ENCODE measurements at places on chromosomes 5 and 9. TPM values are rescaled to one million over a fixed set of nuclear protein-coding genes. Genes with fewer than 3 reads are reported as not detected.

The TRIP13 gene
- total RNA-seq, result 2.1 TPM

The NR5A1 gene
- 0.84 TPM for total RNA-seq

The CCDC180 gene
- total RNA-seq, result 21.4 TPM

The POC5 gene
- 20.3 TPM for total RNA-seq

The SUSD1 gene
- 29.0 TPM for total RNA-seq

DNA sequence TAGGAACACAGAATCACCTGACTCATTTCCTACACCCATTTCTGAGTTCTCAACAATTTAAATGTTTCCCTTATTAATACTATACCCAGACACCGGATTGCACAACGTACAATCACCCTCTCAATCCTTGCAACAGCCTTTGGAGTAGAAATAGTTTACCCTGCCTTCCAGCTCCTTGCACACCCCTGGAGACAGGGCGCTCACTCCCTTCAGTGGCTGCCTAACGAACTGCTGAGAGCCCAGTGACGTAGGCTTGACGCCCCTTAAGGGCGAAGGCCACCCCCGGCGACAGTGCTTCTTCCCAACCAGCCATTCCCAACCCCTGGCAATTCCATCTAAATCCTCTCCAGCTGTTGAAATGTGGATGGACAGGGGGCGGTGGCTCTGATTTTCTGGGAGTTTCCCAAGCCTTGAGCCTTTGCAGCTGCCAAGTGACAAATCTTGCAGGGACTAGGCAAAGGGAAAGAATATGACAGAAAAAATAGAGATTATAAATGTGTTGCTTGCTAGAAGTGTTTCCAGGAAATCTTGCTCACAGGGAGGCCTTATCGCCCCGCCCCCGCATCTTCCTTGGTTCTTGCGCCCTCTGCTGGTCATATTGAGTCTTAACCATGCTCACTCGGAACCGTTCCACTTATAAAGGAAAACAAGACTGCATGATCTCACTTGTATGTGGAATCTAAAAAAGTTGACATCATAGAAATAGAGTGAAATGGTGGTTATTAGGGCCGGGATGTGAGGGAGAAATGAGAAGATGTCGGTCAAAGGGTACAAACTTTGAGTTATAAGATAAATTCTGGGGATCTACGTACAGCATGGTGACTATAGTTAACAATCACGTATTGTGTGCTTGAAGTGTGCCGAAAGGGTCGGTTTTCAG is 7.6 kb upstream of the BARX1 start:
- peak; percentile 77 for DNase-seq

DNA sequence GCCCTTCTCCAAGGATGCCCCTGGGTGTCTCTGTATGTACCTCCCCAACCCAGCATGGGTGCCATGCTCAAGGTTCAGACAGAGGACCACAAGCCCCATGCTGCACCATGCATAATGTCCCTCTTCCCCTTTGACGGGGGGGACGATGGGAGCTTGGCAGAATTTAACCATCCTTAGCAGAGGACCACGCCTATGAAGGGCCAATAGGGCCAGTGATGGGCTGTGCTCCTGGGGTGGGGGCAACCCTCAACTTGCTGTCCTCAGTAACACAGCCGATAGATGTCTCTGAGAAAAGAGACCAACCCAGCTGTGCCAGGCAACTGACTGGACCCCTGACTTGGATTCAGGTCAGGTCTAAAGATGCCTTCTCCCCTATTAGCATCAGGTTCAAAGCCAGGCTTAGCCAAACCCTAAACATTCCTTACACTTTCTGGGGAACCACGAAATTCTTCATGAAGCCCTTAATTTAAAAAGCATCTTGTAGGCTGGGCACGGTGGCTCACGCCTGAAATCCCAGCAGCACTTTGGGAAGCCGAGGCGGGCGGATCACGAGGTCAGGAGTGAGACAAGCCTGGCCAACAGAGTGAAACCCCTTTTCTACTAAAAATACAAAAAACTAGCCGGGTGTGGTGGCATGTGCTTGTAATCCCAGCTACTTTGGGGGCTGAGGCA is 20.7 kb upstream of the JADE2 start:
- DNase-seq, result no peak

GRCh38 chr5:41940641-41941040 is 15.6 kb downstream of the FBXO4 start:
- no peak for DNase-seq

GRCh38 chr9:125701351-125701750 is 5.7 kb downstream of the MAPKAP1 start:
- no peak for DNase-seq

- no peak for DNase-seq
These were observed 142.7 kb upstream of the ADAMTSL1 start for GRCh38 chr9:18331310-18331684.

DNA sequence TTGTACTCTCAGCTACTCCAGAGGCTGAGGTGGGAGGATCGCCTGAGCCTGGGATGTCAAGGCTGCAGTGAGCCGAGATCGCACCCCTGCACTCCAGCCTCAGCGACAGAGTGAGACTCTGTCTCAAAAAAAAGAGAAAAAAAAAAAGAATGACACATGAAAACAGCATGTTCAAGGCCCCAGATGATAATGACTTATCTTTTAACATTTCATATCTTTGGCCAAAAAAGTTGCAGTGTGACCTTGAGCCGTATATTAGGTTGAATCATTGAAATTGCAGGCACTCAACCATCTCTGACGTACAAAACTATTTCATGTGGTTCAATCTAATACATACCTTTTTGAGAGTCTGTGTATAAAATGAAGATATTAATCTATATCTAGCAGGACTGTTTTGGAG is 79.1 kb upstream of the CPEB4 start:
- DNase-seq, result no peak

DNA sequence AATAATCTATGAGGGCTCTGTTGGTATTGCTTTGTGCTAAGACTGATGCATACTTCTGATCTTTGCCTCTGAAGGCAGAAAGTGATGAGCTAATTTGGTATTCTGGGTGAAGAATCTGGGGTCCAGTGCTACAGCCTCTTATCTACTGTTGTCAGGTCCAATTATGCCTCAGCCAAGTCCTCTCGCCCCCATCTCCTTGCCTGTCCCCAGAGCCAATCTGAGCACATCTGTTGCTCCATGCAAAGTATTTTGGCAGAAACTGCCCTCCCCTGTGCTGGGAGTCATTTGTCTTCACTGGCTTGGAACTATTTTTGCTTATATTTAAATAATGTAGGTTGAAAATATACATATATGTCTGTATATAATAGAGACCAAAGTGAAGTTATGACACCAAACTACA is 23.4 kb downstream of the LSM11 start:
- DNase-seq, result no peak

DNA sequence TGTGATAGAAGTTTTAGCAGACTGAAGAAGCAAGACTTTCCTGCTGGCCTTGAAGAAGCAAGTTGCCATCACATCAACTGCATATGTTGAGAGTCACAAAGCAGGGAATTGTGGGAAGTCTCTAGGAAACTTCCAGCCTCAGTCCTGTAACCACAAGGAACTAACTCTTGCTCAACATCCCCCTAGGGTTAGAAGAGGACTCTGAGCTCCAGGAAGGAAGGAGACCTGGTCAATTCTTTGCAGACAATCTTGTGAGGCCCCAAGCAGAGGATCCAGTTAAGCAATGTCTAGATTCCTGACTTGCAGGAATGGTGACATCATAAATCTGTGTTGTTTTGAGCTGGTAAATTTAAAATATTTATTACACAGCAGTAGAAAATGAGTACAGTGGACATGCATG is 18.6 kb upstream of the ZNF366 start:
- DNase-seq, result no peak

- no peak for DNase-seq
These were observed 128.6 kb downstream of the SPATA31D1 start for GRCh38 chr9:82117026-82117811.

DNA sequence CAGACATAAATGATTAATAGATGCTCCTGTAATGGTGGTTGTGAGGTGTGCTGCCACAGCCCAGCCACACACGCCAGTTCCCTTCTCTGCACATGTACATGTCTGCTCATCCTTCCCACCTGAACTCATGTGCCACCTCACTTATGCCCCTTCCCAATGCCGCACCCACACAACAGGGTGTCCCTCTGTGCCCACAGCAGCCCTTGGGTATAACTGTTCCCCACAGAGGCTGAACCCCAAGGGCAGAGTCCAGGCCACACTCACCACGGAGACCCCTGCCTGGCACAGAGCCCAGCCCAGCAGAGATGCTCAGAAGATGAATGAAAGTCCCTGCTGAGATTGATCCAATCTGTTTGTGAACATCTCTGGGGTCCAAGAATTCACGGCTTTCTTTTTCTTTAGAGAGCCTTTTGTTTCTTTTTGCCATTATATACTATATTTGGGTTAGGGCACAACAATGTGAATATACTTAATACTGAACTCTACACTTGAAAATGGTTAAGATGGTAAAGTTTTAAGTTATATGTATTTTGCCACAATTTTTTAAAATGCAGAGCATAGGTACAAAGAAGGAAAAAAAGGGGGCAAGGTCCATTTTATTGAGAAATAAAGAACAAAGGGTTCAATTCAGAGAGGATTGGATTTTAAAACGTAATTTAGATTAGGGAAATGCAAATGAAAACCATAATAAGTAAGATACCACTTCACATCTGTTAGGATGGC is 29.6 kb downstream of the IRF1 start:
- DNase-seq, result peak; percentile 23

- DNase-seq, result no peak
These were observed 62.8 kb upstream of the C5orf58 start for GRCh38 chr5:170169996-170170395.

- no peak for DNase-seq
These were observed 142.7 kb downstream of the ANXA1 start for GRCh38 chr9:73294336-73294735.

- DNase-seq, result no peak
These were observed 42.3 kb downstream of the NAIF1 start for GRCh38 chr9:128024761-128025308.

DNA sequence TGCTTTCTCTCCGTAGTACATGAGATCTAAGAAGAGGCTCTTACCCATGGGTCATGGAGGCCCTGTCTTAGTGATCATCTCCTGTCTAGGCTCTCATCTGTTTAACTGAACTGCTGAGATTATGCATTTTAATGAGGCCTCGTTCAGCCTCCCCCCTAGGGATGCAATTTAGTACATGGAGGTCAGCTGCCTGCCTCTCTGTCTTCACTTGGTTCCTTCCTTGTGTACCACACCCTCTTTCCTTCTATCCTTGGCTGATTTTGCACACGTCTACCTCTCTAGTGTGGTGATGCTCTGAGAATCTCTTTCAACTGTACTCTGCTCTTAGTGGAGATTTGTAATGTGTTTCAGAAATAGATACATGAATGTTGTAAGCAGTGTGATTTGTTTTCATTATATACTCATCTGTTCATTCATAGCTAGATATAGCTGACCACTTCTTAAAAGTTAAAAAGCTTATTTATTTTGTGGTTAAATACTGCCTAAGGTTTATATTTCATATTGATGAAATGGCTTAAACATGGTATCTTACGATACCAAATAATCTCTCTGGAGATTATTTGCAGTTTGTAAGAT is 3.5 kb upstream of the ACTBL2 start:
- DNase-seq, result no peak

GRCh38 chr5:150801117-150801927 is 22.8 kb downstream of the SMIM3 start:
- DNase-seq, result no peak

- DNase-seq, result no peak
These were observed 212.9 kb downstream of the ARRDC3 start for GRCh38 chr5:91170266-91170665.

DNA sequence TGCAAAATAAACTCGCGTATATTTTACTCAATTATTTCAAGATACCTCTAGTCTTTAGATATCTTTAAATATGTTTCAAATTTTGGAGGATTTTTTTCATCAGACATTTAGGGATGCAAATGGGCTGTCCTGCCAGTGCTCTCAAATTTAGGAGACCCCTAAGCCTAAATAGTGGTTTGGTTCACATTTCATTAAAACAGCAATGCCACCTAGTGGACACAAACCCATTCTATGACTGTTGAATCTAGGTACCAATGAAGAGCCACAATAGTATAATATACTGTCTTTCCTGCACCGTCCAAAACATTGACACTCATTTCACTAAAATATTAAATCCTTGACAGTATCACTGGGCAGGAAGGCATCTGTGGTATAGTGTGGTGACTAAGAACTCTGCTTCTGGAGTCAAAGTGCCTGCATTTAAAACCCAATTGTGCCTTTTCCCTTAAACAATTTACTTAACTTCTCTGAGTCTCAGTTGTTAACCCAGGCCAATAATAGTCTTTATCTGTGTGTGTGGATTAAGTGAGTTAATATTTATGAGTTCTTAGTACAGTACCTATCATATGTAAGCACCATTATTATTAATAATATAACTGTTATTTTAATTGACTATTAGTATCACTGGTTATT is 148.0 kb downstream of the RORB start:
- no peak for DNase-seq

GRCh38 chr5:173237875-173238220 is 2.8 kb upstream of the NKX2-5 start:
- DNase-seq, result no peak

GRCh38 chr5:1514027-1514818 is 9.5 kb downstream of the LPCAT1 start:
- DNase-seq, result peak; percentile 29

DNA sequence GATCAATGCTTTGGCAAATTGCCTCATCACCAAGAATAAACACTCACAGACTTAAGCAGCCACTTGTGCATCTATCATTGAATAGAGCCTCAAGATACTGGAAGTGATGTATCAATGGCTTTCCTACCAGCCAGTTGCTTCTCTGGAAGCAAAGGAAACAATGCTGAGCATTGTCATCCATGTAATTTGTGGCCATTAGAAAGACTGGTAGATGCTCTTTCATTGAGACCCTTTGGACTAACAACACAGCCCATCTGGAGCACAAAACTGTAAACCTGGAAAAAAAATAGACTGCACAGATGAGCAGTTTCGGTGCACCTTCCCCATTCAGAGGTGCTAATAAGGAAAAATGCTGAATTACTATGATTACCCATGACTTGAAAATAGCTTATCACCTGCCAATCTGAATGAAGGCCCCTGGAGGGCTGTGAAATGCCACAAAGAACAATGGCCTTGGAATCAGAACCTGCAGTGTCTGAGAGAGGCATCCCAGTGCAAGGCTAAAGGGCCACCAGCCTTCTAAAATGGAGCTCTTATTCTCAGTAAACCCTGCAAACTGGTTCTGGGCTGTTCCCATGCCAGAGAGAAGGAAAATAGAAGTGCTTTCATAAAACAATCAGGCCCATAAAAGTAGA is 127.5 kb downstream of the RFK start:
- no peak for DNase-seq

- no peak for DNase-seq
These were observed 95.6 kb downstream of the ADAMTS16 start for GRCh38 chr5:5235685-5236084.

DNA sequence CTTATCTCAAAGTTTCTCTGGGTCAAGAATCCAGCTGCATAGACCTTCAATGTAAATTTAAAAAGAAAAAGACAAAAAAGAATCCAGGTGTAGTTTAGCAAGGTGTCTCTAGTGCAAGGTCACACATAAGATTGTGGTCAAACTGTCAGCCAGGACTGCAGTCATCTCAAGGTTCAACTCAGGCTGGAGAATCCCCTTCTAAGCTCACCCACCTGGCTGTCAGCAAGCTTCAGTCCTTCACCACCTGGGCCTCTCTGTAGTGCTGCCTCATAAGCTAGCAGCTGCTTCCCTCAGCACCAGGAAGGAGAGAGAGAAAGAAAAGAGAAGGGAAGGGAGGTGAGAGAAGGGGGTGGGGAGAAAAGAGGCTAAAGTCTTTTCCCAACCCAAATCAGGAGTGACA is 146.7 kb downstream of the ACTL7B start:
- no peak for DNase-seq
